Stimulated activated CD4-positive, alpha-beta T cell treated with anti-CD3 and anti-CD28 coated beads, Interleukin-4, amount 100 ng/mL, for 4 hours (primary cell): ENCODE measurements at places on chromosomes 6 and 20.

DNA sequence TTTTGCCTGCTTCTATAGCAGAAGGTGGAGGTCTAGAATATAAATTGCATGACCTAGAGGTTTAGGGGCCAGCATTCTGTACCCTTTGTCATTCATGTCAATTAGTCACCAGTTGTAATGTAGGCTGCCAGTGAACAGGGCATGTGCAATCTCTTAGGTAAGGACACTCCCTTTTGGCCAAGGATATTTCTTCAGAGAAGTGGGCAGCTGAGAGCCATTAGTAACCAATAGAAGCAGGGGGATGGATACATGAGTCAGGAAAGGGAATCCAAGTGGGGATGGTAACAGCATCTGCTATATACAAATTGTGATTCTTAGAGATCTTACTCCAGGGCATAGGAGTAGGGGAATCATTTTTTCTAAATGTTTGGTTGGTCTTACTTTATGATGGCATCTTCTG is 494.2 kb upstream of the JAG1 start:
- DNase-seq: no peak

DNA sequence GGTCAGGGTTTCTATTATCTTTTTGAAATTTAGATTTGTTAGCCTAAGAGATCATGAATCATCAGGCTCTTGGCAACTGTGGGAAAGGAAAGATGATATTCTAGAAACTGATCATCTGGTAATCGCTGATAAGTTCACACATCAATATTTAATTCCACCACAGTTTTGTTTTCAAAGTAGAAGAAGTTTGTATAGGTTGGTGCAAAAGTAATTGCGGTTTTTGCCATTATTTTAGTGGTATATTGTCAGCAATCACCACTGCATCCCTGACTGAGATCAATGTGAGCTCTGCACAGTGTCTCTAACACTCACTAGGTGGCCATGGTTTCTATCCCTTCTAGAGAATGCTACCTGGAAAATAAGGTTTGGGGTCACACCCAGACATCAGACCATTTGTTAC is 17.0 kb upstream of the PXDC1 start:
- DNase-seq: no peak

- no peak for DNase-seq
These were observed 46.1 kb downstream of the RAB44 start for GRCh38 chr6:36743538-36744303.

DNA sequence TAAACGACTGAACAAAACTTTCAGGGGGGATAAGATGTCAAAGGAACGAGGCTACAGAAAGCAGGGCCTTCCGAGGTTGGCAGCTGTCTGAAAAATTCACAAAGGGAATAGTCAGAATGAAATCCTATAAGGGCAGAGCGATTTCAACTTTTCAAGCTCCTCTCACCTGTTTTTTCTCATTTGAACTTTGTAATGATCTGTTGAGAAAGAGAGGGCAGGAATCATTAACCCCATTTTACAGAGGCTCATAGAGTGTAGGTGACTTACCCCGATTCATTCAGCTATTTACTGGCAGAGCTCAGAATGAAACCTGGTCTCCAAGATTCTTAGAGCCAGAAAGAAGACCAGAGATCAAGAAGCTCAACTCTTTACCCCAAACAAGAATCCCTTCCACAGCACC is 266.1 kb upstream of the ARID1B start:
- no peak for DNase-seq

DNA sequence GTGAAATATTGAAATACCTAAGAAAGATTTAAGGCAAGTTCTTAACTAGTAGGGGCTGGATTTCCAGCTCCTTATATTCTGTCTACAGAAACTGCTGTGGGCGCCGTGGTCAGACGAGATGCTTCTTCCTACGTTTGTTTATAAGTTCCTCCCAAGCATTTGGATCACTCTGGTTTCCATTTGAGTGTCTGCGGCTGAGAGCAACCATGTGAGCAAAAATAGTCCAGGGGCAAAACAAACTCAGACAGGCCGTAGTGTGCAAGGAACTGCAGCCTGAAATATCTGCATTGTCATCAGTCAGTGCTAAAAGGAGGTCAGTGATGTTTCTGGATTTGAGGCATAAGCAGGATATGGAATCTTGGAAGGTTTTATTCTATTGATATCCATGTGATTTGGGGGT is 485.9 kb upstream of the JAG1 start:
- DNase-seq: no peak

- DNase-seq: no peak
These were observed 87.6 kb upstream of the COL21A1 start for GRCh38 chr6:56334937-56335336.

GRCh38 chr6:35426074-35426473 is 26.1 kb upstream of the FANCE start:
- no peak for DNase-seq

- no peak for DNase-seq
These were observed 66.6 kb downstream of the PHACTR3 start for GRCh38 chr20:59670786-59671492.

DNA sequence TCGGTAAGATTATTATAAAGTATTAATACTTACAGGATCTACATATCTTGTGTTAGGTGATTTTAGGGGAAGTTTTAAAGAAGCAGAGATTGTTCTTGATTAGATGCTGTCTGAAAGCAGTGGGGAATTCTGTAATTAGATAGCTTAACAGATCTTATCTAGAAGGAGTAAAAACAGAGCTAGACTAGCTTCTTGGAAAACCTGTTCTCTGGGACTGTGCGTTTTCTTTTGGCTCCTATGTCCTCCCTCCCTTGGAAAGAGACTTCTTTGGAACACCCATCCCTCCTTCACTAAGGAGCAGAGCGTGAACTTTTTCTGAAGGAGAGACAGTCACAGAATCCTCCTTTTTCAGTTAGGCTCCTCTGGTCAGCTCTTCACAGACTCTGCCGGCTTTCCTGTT is 83.5 kb upstream of the ZNF184 start:
- DNase-seq: no peak

DNA sequence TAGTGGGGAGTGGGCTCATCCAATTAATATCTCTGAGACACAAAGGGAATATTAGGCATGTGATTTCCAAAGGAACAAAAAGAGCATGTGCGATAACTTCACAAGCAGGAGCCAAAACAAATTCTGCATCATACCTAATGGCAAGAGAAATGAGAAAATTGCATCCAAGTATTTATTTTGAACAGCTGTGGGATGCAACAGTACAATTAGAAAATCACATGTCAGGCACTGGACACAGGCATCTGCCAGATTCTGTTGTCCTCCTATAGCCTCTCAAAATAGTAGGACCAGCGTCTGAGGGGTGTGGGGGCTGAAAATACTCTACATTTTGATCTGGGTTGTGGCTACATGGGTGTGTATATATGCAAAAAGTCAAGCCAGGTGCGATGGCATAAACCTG is 66.3 kb downstream of the EDN1 start:
- DNase-seq: no peak

DNA sequence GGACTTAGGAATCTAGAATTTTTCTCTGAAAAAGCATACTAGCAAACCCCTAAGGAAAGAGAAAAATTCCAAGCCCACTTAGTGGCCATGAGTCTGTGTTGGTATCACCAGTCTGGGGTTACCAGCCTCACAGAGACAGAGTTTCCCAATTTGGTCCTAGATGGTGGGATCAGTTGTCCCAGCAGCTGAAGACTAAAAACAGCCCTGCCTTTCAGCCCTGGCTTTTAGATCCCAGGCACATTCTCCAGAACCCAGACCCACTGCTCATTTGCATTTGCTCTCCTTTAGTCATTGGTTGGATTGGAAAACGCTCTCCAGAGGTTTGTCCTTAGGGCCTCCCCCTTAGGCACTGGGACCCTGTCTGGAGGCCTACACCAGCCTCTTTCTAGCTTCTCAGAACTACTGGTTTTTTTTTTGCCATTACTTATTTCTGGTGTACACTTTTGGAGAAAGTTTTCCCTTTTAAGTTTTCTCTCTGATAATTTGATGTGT is 39.1 kb upstream of the FOXO3 start:
- DNase-seq: no peak

GRCh38 chr6:13250703-13251102 is 77.6 kb downstream of the TBC1D7 start:
- DNase-seq: no peak

DNA sequence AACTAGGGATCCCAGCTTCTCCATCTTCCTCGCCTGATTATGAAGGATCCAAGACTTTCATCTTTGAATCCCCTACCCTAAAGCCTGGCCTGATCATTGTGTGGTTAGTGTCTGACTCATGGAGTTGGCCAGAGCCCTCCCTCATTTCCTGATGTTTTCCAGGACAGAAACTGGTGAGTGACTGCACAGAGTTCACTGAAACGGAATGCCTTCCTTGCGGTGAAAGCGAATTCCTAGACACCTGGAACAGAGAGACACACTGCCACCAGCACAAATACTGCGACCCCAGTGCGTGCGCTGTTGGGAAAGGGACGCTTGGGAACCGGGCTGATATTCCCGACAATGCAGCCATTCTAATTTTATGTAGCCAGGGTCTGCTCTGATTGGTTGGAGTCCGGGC is 4.0 kb downstream of the CD40 start:
- no peak for DNase-seq
